Activated naive CD4-positive, alpha-beta T cell treated with anti-CD3 and anti-CD28 coated beads for 36 hours (primary cell): ENCODE measurements at places on chromosomes 2 and 18. TPM values are rescaled to one million over a fixed set of nuclear protein-coding genes. Genes with fewer than 3 reads are reported as not detected.

DNA sequence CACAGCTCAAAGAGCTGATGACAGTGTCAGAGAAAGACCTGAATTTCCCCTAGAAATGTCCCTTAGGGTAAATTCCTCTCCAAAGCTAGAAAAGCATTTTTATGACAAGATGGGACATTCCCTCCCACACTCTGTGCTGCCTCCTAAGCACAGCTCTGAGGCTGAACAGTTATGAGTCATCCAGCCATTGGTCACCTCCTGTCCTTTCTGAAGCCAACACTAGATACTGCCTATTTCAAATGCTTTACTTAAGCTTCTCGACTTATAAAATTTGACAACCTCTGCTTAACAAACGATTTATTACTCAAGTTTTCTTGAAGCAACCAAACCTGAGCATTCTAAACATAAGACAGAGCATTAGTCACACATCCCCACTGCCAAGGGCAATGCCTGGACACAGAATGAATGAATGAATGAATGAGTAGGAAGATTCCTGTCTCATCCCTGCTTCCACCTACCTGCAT is 35.4 kb downstream of the B4GALT6 start:
- DNase-seq: peak; percentile 30

- DNase-seq: no peak
These were observed 61.3 kb downstream of the TMEM247 start for GRCh38 chr2:46540496-46541331.

GRCh38 chr2:128600581-128601297 is 282.1 kb upstream of the HS6ST1 start:
- no peak for DNase-seq

- DNase-seq: peak; percentile 80
These were observed 752 bp downstream of the MGAT4A start for GRCh38 chr2:98730053-98730706.

DNA sequence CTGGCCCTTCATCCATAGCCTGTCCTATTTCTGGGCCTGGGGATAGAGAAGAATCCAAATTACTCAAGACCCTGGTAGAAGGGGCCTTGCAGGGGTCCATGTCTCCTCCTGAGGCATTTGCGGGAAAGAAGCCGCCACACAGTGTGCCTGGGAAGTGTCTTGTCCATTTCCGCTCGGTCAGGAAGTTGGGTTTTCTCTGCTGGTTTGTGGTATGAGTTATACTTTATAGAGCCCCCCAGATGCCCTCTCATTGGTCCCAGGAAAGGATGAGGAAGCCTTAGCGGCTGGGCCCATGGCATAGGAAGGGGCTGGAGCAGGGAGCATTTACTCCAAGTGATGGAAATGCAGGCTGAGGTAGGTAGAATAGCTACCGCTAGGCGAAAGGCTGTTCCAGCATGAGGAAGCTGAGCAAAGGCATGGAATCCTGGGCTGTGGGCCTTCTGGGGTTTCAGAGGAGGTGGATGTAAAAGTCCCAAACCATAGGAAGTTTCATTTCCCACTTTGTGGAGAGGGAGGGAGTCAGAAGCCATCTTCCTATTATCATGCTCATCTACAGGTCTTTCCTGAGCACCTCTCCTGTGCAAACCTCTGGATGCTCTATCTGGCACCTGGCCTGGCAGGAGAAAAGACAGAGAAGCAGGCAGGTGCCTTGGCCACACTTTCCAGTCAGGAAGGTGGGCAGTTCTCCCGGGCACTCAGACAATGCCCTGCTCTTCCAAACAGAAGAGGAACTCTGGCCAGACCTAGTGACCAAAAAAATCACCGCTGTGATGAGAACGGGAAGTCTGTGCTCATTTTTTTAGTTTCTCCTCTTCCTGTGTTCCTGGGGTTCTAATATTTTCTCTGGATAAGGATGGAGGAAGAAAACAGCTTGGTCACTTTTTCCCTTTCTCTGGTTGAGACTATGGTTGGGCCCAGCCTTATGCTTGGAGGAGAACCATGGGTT is 2.6 kb upstream of the CD207 start:
- DNase-seq: no peak

- DNase-seq: no peak
These were observed 12.9 kb downstream of the BCL2L11 start for GRCh38 chr2:111133603-111134002.

Gene EMX1
- total RNA-seq: not detected

Gene MC2R
- not detected for total RNA-seq

GRCh38 chr2:200077838-200078237 is 122.5 kb downstream of the MAIP1 start:
- DNase-seq: no peak

Gene ITGAV
- 5.0 TPM for total RNA-seq

Gene IL36RN
- not detected for total RNA-seq

GRCh38 chr2:233353769-233354499 is at the start of gene DGKD:
Gene DGKD, plus strand, starts transcription at chr2:233354494. Its CDS starts 25 bp downstream, at chr2:233354519.
- peak; percentile 71 for DNase-seq

GRCh38 chr2:112449854-112450253 is 16.4 kb upstream of the RGPD8 start:
- DNase-seq: no peak

DNA sequence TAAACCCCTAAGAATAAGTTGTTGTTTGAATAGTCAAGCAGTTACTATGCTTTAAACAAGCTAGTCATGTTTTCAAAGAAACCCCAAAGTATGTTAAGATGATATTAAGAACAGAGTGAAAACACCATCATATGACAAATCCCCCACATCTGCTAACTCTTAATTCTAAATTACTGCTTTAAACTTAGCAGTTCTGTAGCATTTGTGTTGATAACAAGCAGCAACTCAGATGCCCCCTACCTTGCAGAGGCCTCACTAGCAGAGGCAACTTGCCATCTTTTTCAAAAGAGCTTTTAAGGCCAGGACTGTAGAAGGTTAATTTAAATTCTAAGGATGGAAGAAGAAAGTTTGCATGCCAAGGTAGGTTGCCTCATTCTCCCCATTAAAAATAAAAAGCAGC is 376.2 kb downstream of the SETBP1 start:
- DNase-seq: no peak

DNA sequence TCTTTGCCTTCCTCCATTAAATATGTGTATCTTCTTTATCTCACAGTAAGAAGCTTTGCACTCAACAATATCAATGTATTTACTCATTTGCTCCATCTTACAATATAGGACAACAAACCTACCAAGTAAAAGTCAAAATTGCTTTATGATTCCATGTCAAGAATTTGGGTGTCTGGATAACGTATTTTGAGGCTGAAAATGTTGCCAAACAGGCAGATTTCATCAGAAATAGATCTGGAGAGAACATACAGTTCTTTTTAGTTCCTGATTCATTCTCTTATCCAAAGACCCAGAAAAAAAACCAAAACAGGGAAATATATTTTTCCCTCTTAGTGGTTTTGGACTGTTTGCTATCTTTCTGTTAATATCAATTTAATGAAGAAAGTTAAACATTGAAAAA is 621.1 kb downstream of the STK39 start:
- DNase-seq: no peak

Gene RAPGEF4
- total RNA-seq: 0.24 TPM

GRCh38 chr2:197998702-197999101 is 194.3 kb downstream of the PLCL1 start:
- peak; percentile 38 for DNase-seq

Gene DLGAP1
- not detected for total RNA-seq

DNA sequence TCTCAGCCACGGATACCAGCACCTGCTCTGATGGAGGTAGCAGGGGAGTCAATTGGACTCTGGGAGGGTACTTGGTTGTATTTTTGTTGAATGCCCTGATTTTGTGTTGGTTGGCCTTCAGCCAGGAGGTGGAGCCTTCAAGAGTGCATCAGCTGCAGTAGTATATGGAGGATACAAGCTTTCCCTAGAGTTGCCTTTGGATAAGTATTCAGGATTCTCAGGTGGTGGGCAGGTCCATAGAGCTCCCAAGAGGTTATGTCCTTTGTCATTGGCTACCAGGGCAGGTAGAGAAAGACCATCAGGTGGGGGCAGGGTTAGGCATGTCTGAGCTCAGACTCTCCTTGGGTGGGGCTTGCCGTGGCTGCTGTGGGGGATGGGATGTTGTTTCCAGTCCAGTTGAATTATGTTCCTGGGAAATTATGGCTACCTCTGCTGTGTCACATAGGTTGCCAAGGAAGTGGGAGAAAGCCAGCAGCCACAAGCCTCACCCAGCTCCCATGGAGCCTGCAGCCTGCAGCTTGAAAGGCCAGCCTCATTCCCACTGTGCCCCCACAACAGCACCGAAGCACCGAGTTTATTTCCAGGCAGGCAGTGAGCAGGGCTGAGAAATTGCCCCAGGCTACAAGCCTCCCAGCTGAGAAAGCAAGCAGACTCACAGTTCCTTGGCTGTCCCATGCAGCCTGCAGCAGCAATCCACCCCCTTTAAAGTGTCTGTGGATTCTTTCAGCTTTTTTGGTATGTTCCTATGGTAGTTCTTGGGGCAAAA is 38.6 kb upstream of the CHST9 start:
- DNase-seq: no peak

Gene RAX
- total RNA-seq: not detected
